Activated T-cell treated with anti-CD3 and anti-CD28 coated beads for 1 hour (primary cell): ENCODE measurements at places on chromosomes 11 and 22.

GRCh38 chr22:47083379-47083986 lies 321.0 kb downstream of the TBC1D22A start:
- DNase-seq = no peak

DNA sequence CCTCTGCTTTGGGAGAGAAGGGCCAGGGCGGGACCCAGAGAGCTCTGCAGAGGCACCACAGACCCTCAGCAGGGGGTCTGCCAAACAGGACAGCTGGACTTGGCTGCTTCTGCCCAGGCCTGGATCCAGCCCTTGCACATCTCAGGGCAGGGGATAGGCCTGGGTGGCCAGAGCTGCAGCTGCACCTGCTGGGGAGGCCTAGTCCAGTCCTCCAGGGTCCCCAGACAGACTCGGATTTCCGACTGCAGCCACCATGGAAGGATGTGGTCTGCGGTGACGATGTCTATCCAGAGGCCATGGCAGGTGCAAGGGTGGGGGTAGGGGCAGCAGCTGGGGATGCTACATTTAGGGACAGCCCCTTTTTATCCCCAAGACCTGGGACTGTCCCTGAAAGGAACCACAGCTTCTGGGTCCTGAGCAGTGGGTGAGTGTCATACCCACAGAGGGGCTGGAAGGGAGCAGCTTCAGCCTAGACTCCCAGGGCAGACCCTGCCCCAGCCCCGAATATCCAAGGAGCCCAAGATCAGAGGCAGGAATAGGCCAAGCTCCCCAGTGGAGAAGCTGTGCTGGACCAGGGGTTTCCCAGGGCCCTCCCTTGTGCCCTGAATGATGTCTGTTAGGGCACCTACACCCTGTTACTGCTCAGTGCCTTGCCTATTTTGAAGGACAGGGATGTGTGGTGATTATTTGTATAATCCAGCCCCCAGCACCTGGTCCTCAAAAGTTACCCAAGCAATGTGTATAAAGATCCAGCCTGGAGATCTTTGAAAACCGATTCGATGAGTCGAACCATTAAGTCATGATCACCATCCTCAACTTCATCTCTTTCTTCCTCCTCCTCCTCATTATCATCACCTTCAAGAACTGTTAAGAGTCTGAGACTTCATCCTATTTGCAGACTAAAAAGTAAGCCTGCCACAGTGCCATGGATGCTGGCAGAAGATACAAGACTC lies 2.5 kb upstream of the IGLL5 start:
- DNase-seq = no peak

DNA sequence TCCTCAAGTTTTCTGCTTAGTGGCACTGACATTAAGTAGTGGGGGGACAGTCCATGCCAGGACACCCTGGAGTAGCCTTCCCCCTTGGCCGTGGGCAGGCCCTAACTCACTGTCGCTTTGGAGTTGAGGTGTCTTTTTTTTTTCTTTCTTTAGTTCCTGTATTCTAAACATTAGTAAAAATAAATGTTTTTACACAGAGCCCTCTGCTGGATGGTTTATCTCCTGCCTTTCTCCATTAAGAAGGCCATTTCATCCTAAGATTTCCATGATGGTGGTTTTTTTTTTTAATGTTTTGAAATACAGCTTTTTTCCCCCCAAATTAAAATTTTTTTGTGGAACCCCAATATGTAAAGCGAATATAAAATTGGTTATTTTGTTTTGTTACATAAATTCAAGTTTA lies 1.8 kb upstream of the TIGD3 start:
- DNase-seq = no peak

GRCh38 chr11:86938900-86939880 lies 16.0 kb downstream of the FZD4 start:
- DNase-seq = no peak

- DNase-seq = no peak
Observed at GRCh38 chr11:16511116-16512114, 155.1 kb upstream of the SOX6 start.

- DNase-seq = no peak
Observed at GRCh38 chr22:16922076-16922475, 85.9 kb downstream of the GAB4 start.

GRCh38 chr11:102560555-102561011 lies 30.0 kb upstream of the MMP7 start:
- DNase-seq = no peak

DNA sequence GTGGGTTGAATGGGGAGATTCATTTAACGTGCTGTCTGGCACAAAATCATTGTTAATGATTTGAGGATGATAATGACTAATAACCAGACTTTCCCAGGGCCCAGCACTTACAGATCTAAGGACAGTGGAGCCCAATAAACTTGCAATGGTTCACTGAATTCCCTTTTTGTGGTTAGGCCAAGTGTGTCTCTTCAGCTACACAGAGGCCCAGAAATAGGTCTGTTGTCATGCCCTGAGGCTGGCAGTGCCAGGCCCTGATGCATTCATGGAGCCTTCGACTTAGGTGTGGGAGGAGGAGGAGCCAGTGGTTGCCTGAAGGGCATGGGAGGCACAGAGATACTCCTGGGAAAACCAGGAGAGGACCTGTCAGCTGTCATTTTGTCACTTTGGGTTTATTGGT lies 56.1 kb downstream of the KIAA1671 start:
- no peak for DNase-seq

DNA sequence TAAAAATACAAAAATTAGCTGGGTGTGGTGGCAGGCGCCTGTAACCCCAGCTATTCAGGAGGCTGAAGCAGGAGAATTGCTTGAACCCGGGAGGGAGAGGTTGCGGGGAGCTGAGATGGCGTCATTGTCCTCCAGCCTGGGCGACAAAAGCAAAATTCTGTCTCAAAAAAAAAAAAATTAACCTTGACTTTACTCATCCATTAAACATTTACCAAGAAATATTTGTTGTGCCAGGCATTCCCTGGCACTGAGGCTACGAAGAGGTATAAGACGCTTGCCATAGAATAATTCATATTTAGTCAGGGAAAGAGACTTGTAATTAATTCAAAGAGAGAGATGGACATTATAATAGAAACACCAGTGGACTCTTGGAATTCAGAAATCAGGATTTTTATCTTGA lies 13.2 kb upstream of the PAFAH1B2 start:
- no peak for DNase-seq
